Fibroblast of lung (primary cell): ENCODE measurements at places on chromosomes 2 and 18. TPM values are rescaled to one million over a fixed set of nuclear protein-coding genes. Genes with fewer than 3 reads are reported as not detected.

Gene OSGEPL1
- total RNA-seq, result 6.7 and 6.9 TPM in 2 replicates

Gene MC5R
- total RNA-seq, result not detected in 2 replicates

Gene YWHAQ
- 247 and 323 TPM in 2 replicates for total RNA-seq

Gene DYSF
- total RNA-seq, result under 0.01 TPM in 1 of 2 replicates, not detected in the other

Gene ITGB6
- total RNA-seq, result not detected in 2 replicates

Gene USP40
- total RNA-seq, result 34.9 and 40.6 TPM in 2 replicates

Gene EFHD1
- not detected in 2 replicates for total RNA-seq

Gene RIT2
- not detected in 2 replicates for total RNA-seq

Gene TLX2
- total RNA-seq, result under 0.01 TPM in 1 of 2 replicates, not detected in the other

Gene SP5
- total RNA-seq, result under 0.01 TPM in 1 of 2 replicates, not detected in the other

Gene POLR1A
- total RNA-seq, result 9.2 and 9.4 TPM in 2 replicates

Gene STAT1
- 101 and 128 TPM in 2 replicates for total RNA-seq

Gene SIX3
- not detected in 2 replicates for total RNA-seq

Gene CYTIP
- total RNA-seq, result not detected in 2 replicates

Gene REEP1
- total RNA-seq, result not detected in 2 replicates

Gene CTNNA2
- total RNA-seq, result not detected in 2 replicates

Gene ERBB4
- under 0.01 and 0.17 TPM in 2 replicates for total RNA-seq

Gene NFU1
- total RNA-seq, result 50.1 and 57.3 TPM in 2 replicates

Gene IL18RAP
- under 0.01 TPM in 1 of 2 replicates, not detected in the other for total RNA-seq
